Mesenchymal stem cell (in vitro differentiated cells and primary cell): ENCODE measurements at places on chromosomes 3 and 15.

DNA sequence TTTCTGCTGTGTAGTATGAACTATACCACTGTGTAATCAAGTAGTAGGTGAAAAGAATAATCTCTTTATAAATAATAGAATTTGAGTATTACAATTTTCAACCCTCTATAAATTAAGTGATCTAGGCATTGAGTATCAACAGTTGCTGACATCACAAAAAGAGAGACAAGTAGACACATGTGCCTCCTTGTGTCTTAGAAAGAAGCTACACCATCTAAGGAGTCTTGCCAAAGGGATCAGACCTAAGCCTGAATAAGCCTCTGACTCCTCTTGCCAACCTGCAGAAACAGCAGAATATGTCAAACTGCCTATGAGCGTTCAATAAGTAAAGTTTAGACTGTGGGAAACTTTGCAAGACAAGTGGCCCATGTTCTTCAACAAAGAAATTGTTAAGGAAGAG, 5.8 kb upstream of the MTMR10 start:
- no peaks in the 10 kb centered on the region for H3K36me3 ChIP-seq
- H3K4me1 ChIP-seq: peaks cover 2% of the 10 kb centered on the region
- H3K27ac ChIP-seq: no peak overlapping the region
- no peaks in the 10 kb centered on the region for H3K27me3 ChIP-seq
- no peak overlapping the region for H3K4me3 ChIP-seq

DNA sequence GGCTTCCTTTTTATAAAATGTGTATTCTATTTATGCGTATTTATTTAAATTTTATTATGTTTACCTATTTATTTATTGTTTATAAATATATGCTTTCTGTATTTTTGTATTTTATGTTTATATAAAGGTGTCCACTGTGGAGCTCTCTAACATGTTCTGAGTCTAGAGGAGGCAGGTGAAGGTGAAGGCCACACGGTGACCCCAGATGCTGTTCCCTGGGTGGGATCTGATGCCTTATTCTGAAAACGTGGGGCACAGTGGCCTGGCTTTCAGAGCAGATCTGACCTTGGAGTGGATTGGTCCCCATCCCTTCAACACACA, 104.7 kb upstream of the SLC7A14 start:
- peaks cover 5% of the 10 kb centered on the region for H3K4me1 ChIP-seq
- H3K27ac ChIP-seq: peak overlapping the region; percentile 12
- H3K27me3 ChIP-seq: no peaks in the 10 kb centered on the region
- H3K36me3 ChIP-seq: no peaks in the 10 kb centered on the region
- no peak for DNase-seq
- H3K4me3 ChIP-seq: no peak overlapping the region

GRCh38 chr3:52106951-52107611, 47.1 kb downstream of the POC1A start:
- H3K4me3 ChIP-seq: no peak overlapping the region
- peaks cover 7% of the 10 kb centered on the region for H3K36me3 ChIP-seq
- no peaks in the 10 kb centered on the region for H3K27me3 ChIP-seq
- H3K27ac ChIP-seq: no peak overlapping the region

GRCh38 chr3:120983321-120983665, 75.3 kb downstream of the STXBP5L start:
- no peaks in the 10 kb centered on the region for H3K27me3 ChIP-seq
- H3K4me1 ChIP-seq: no peaks in the 10 kb centered on the region
- no peaks in the 10 kb centered on the region for H3K36me3 ChIP-seq
- no peak for DNase-seq
- H3K27ac ChIP-seq: no peak overlapping the region
- no peak overlapping the region for H3K4me3 ChIP-seq

- no peaks in the 10 kb centered on the region for H3K36me3 ChIP-seq
- H3K4me3 ChIP-seq: no peak overlapping the region
- H3K4me1 ChIP-seq: no peaks in the 10 kb centered on the region
Measured at GRCh38 chr3:84980011-84980410, 21.2 kb downstream of the CADM2 start.

DNA sequence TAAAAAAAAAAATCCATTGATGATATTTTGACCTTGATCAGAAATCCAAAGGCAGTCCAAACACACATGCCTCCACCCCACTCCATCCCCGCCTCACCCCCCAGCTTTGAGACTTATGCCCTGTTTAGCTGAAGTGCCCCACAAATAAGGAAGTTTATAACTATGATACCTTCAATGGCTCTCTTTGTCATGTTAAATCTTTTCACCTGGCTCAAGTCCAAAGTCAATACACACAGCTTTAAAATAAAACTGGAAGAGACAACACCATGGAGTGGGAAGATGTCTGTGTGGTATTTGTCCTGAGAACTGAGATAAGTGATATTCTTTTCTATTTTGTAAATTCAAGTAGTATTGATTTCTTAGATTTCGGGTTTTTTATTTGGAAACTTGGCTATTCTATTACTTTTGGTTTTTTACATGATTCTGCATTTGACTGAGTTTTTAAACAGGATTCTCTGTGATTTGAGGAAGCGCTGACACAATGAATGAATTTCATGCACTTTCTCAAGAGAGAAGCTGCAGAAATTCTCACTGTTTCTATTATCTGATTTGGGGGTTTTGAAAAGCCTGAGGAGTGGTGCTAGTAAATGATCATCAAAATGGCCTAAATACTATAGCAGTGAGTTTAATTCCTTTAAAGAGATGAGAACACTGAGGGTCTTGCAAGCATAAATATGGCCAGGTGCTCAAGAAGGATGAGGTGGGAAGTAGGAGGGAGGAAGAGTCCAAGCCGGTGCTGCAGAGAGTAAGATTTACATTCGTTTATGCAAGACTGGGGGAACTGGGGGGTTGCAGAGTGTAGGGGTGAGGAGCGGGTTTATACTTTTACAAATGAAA, 5.2 kb downstream of the FOXB1 start:
- DNase-seq: no peak
- no peak overlapping the region for H3K27ac ChIP-seq
- peaks cover 97% of the 10 kb centered on the region for H3K27me3 ChIP-seq

DNA sequence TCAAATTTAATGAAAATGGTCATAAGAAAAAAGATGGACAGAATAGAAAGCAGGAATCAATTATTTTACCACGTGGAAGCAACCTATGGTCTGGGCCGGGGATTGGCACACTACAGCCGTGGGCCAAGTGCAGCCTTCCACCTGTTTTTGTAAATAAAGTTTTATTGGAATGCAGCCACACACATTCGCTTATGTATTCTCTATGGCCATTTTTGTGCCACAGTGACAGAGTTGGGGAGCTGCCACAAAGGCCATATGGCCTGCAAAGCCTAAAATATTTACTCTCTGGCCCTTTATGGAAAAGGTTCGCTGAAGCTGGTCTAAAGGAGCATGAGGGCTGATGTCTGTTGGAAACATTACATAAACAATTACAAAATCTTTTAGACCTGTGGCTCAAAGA, 144.8 kb downstream of the TMCO5A start:
- no peaks in the 10 kb centered on the region for H3K4me1 ChIP-seq
- no peak overlapping the region for H3K27ac ChIP-seq
- no peak for DNase-seq
- no peaks in the 10 kb centered on the region for H3K36me3 ChIP-seq
- no peak overlapping the region for H3K4me3 ChIP-seq

GRCh38 chr3:136110481-136110880, 85.7 kb downstream of the MSL2 start:
- no peaks in the 10 kb centered on the region for H3K27me3 ChIP-seq
- H3K36me3 ChIP-seq: no peaks in the 10 kb centered on the region
- H3K27ac ChIP-seq: no peak overlapping the region
- no peak overlapping the region for H3K4me3 ChIP-seq
- DNase-seq: no peak

- H3K27ac ChIP-seq: no peak overlapping the region
- H3K4me3 ChIP-seq: no peak overlapping the region
- H3K4me1 ChIP-seq: no peaks in the 10 kb centered on the region
- peaks cover 24% of the 10 kb centered on the region for H3K27me3 ChIP-seq
- no peak for DNase-seq
Measured at GRCh38 chr3:130299531-130299930, 45.9 kb upstream of the COL6A5 start.

GRCh38 chr3:50600841-50601591, 10.6 kb downstream of the CISH start:
- H3K4me1 ChIP-seq: peaks cover 42% of the 10 kb centered on the region
- H3K27me3 ChIP-seq: no peaks in the 10 kb centered on the region
- peak overlapping the region; percentile 98 for H3K27ac ChIP-seq
- H3K4me3 ChIP-seq: peak overlapping the region; percentile 69
- peaks cover 16% of the 10 kb centered on the region for H3K36me3 ChIP-seq
- DNase-seq: peak; percentile 97

- no peak overlapping the region for H3K27ac ChIP-seq
- DNase-seq: no peak
- no peaks in the 10 kb centered on the region for H3K27me3 ChIP-seq
- H3K4me3 ChIP-seq: no peak overlapping the region
Measured at GRCh38 chr3:126896067-126896441, 86.9 kb upstream of the PLXNA1 start.

- H3K27me3 ChIP-seq: no peaks in the 10 kb centered on the region
- no peak for DNase-seq
- H3K4me3 ChIP-seq: peak overlapping the region; percentile 48
- peaks cover 13% of the 10 kb centered on the region for H3K36me3 ChIP-seq
Measured at GRCh38 chr3:9730657-9731205, 804 bp upstream of the BRPF1 start.

DNA sequence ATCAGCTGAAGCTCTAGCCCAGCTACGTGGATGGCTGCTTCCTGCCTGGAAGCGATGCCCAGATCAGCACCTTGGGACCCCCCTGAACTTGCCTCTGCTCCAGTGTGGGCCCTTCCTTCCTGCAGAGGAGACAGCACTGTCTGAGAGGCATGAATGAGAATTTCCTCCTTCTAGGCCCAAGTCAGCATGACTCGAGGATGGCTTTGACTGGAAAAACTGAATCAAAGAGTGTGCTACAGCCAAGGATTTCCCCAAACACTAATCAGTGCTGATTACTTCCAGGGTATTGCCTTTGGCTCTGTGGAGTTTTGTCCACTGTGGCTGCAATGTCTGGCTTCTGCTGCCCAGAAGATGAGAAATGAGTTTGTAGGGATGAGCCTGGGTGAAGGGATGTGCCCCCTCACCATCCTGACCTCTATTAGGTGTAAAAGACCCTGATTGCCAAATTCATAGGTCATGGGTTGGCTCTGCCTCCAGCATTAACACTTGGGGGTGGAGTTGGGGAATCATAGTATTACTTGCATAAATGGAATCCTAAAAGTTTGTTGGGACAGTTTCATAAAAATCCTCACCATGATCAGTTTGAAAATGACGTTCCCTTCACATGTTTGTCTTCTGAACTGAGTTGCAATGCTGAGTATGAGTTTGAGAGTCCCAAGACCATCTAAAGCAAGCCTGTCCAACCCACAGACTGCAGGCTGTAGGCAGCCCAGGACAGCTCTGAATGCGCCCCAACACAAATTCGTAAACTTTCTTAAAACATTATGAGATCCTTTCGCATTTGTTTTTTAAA, 36.7 kb downstream of the FLNB start:
- DNase-seq: peak; percentile 76
- peaks cover 49% of the 10 kb centered on the region for H3K4me1 ChIP-seq
- peak overlapping the region; percentile 8 for H3K4me3 ChIP-seq
- no peak overlapping the region for H3K27ac ChIP-seq

DNA sequence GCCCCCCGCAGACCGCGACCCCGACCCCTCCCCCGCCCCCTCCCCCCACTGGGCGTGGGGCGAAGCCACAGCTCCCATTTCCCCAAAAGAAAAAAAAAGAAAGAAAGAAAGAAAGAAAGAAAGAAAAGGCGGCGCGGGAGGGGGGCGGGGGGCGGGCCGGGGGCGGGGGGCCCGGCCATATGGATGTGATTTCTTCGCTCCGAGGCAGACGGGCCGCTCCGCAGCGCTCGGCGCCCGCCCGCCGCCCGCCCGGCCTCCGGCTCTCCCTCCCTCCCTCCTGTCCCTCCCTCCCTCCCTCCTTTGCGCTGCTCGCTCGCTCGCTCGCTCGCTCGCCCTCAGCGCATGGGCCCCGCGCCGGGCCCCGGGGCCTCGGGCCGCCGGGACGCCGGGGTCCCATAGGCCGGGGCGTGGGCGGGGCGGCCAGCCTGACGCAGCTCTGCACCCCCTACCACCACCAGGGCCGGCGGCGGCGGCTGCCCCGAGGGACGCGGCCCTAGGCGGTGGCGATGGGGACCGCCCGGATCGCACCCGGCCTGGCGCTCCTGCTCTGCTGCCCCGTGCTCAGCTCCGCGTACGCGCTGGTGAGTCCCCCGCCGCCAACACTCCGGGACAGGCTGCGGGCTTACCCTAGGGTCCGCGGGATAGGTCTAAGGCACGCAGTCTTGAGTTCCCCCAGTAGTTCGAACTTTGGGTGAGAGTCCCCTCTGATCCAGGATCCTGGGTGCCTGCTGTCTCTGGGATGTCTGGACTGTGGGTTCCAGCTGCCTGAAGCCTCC, 5.7 kb downstream of the PTH1R start:
- DNase-seq: peak; percentile 29
- H3K27ac ChIP-seq: no peak overlapping the region
- H3K4me3 ChIP-seq: no peak overlapping the region
- peaks cover 43% of the 10 kb centered on the region for H3K27me3 ChIP-seq
- H3K36me3 ChIP-seq: no peaks in the 10 kb centered on the region

GRCh38 chr3:184748219-184749135, 36.6 kb upstream of the MAGEF1 start:
- no peaks in the 10 kb centered on the region for H3K4me1 ChIP-seq
- H3K27me3 ChIP-seq: peaks cover 7% of the 10 kb centered on the region
- H3K4me3 ChIP-seq: no peak overlapping the region

DNA sequence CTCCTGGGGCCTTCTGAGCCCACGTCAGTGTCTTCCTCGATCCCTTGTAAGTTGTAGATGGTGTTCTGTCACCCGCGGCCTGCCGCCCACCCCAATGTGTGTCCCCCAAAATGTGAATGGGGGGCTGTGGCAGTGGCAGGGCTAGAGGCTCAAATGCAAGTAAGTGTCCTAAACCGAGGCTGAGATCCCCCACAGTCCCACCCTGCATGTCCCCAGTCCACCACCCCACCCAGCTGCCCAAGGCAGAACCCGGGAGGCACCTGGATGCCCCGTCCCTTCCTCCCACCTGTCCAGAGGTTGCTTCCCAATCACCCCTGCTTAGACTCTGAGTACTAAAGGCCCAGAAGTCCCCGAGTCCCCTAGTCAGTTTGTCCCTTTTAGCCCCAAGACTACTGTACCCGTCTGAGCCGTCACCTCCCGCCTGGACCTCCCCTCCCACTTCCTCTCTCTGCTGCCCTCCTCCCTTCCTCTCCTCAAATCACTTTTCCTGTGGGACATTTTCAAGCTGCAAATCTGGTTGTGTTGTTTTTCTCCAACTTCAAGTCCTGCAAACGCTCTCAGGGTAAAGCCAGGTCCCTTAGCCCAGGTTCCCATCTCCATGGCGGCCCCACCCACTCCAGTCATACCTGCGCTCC, 11.8 kb upstream of the PLXND1 start:
- H3K27ac ChIP-seq: no peak overlapping the region
- peaks cover 53% of the 10 kb centered on the region for H3K4me1 ChIP-seq
- DNase-seq: no peak
